Stimulated activated CD4-positive, alpha-beta T cell treated with anti-CD3 and anti-CD28 coated beads, Interleukin-2, amount 100 ng/mL, for 4 hours (primary cell): ENCODE measurements at places on chromosomes 5 and 9.

DNA sequence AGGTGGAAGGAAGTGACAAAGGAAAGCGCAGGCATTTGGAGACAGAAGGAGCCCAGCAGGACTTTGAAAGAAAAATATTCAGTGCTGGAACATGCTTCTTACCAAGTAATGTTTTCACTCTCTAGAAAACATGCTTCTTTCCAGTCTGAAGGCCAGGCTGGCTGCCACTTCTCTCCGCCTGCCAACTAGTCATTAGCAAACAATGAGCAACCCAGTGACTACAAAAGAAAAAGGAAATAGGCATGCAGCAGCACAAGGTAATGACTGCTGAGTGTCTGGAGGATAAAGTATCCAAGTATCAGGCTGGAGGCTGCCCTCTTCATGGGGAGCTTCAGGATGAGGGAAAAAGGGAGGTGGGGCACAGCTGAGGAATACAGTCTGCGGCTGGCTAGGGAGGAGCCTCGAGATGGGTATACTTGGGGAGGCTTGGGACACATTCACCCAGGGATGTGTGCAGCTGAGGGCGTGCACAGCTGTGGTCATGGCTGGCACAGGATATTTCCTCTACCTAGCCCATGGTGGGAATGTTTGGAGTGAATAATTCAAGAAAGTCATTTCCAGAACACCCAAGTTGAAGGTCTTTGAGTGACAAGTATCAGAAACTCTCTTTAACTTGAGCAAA, 161.5 kb upstream of the KIF2A start:
- DNase-seq = no peak

- DNase-seq = no peak
Measured at GRCh38 chr9:14281876-14282275, 32.1 kb downstream of the NFIB start.

DNA sequence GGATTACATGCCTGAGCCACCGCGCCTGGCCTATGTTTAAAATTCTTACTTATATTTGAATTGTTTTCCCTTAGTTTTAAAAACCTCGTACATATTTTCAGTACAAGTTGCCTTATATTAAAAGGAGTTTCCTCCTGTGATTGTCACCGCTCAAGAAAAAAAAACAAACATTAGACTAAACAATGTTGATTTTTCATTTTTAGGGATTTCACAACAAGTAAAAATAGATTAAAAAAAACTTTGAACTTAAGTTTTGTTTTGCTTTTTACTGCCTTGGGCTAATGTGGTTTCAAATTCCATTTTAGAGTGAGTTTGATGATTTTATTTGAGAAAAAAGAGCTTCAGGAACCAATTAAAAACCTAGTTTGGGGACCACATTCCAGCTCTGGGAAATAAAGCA, 1196.6 kb upstream of the CDH18 start:
- DNase-seq = no peak

GRCh38 chr9:131239161-131239975, 36.9 kb downstream of the FAM78A start:
- DNase-seq = no peak
